ENCODE measurements at places on chromosomes 4 and X.

DNA sequence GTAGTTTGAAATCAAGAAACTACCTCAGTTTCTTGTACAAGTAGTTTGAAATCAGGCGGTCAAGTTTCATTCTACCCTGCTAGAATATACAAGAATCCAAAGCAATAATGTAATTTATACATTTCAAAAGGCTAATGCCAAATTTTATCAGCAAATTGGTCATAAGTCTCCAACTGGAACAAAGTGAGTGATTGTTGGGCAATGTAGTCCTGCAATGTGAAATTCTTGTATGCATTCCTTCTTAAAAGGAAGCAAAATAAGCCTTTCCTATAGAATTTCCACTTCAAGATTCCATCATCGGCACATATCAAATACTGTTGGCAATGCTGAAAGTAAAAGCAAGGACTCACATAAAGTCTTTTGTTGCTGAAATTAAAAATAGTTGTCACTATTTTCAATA, 334.9 kb downstream of the IL1RAPL1 start:
- no peak for DNase-seq

- DNase-seq: no peak
Observed at GRCh38 chr4:99715286-99715685, 57.7 kb upstream of the C4orf54 start.

- DNase-seq: no peak
Observed at GRCh38 chr4:25805255-25805860, 57.4 kb downstream of the SEL1L3 start.

GRCh38 chr4:15455290-15455689, 14.4 kb upstream of the CC2D2A start:
- DNase-seq: no peak

DNA sequence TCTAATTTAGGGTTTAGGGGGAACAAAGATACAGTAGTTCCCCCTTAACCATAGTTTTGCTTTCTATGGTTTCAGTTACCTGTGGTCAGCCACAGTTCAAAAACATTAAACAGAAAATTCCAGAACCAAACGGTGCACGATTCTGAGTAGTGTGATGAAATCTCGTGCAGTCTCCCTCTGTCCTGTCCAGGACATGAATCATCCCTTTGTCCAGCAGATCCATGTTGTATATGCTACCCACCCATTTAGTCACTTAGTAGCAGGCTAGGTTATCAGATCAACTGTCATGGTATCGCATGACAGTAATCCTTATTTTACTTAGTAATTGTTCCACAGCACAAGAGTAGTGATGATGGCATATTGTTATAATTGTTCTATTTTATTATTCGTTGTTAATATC, 556.1 kb downstream of the IL1RAPL1 start:
- DNase-seq: no peak

- no peak for DNase-seq
Observed at GRCh38 chrX:11285651-11286050, 7.6 kb upstream of the AMELX start.

GRCh38 chrX:51281758-51282318, 50.8 kb upstream of the NUDT10 start:
- DNase-seq: no peak

DNA sequence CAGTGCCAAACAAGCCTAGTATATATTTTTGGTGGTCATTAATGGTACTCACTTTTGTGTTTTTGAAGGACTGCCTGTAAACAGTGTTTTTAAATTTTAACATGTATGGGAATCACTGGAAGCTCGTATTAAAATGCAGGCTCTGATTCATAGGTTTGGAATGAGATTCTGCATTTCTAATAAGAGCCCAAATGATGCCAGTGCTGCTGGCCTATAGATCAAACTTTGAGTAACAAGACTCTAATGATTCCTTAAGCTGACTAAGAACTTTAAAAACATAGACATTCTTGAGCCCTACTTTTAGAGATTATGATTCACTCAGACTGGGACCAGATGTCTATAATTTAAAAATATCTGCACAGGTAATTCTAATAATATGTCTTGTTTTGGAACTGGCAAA, 823.2 kb upstream of the LCORL start:
- DNase-seq: no peak

GRCh38 chr4:66023061-66023460, 352.8 kb upstream of the EPHA5 start:
- DNase-seq: no peak

DNA sequence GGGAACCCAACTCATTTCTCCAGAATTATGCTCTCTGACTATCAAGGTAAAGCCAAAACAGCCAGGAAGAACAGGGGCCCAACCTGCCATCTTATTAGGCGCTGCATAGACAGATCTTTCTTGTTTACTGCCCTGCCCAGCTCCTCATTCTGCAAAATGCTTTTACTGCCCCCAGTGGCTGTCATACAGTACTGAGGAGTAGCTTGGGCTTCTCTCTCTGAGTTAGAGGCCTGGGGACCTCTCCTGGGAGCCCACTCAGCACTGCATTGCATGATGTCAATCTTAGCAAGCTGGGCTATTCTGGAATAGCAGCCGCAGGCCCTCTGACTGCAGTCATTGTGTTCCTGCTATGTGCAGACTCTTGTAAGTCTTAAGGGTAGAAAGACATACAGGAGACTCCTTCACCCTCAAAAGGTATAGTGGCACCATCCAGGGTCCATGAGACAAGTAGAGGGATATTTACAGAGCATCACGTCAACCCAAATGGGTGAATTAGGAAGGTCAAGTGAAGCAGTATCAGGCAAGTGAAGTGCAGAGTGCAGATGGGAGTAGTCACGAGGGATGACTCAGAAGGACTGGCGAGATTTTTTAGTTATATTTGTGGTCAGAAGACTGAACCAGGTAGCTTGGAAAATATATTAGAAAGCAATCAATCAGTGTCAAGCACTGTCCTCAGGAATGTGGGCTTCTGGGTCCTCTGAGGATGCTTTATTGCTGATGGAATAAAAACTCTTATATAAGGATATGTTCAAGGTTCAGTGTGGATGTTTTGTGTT, 294.1 kb upstream of the SFRP2 start:
- DNase-seq: no peak

- DNase-seq: no peak
Observed at GRCh38 chr4:82057990-82058544, 315.7 kb downstream of the HNRNPD start.

GRCh38 chrX:152405561-152405960, 45.6 kb downstream of the GABRA3 start:
- no peak for DNase-seq

GRCh38 chr4:101274888-101275752, 72.2 kb downstream of the PPP3CA start:
- no peak for DNase-seq

DNA sequence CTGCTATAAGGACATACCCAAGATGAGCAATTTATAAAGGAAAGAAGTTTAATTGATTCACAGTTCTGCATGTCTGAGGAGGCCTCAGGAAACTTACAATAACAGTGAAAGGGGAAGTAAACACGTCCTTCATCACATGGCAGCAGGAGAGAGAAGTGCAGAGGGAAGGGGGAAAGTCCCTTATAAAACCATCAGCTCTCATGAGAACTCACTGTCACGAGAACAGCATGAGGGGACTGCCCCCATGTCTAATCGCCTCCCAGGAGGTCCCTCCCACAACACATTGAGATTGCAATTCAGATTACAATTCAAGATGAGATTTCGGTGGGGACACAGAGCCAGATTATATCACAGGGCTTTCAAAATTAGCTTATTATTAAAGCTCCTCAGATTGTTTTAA, 209.5 kb upstream of the PPP3CA start:
- DNase-seq: no peak

DNA sequence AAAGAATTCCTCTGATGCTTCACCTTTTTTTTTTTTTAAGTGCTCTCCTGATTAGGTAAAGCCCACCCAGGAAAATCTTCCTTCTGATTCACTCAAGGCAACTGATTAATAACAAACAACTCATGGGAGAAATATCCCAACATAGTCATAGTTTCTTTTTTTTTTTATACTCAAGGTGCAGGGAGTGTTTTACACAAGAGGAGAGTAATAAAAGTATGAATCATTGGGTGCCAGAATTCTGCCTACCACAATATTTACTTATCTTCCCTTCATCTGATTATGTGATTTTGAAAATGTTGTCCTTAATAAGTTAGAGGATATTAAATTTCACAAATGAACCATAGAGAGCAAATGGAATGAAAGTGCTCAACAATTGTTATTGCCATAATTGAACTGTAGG, 329.9 kb downstream of the TECRL start:
- DNase-seq: no peak

DNA sequence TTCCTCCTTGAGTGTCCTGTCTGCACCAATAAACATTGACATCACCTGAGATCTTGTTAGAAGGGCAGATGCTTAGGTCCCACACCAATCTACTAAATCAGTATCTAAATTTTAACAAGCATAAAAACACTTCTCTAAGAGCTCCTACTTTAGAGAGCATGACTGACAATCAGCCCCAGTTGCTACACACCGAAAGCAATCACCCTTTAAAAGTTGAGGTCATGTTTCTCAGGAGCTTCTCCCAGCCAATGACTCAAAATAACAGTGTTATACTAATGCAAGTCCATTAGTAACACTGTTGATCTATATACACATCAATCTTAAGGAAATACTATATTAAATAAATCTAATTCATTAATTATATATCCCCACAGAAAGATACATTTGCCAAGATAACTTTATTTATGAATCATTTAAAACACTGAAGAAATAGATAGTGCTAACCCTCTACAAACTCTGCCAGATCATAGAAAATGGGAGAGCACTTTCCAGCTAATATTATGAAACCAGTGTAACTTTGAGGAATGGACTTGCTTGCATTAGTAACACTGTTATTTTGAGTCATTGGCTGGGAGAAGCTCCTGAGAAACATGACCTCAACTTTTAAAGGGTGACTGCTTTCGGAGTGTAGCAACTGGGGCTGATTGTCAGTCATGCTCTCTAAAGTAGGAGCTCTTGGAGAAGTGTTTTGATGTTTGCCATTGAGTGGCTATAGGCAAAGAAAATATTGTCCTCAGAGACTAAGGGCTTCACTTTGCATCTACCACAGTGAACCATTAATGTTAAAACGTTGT, 109.8 kb upstream of the HDX start:
- DNase-seq: no peak

DNA sequence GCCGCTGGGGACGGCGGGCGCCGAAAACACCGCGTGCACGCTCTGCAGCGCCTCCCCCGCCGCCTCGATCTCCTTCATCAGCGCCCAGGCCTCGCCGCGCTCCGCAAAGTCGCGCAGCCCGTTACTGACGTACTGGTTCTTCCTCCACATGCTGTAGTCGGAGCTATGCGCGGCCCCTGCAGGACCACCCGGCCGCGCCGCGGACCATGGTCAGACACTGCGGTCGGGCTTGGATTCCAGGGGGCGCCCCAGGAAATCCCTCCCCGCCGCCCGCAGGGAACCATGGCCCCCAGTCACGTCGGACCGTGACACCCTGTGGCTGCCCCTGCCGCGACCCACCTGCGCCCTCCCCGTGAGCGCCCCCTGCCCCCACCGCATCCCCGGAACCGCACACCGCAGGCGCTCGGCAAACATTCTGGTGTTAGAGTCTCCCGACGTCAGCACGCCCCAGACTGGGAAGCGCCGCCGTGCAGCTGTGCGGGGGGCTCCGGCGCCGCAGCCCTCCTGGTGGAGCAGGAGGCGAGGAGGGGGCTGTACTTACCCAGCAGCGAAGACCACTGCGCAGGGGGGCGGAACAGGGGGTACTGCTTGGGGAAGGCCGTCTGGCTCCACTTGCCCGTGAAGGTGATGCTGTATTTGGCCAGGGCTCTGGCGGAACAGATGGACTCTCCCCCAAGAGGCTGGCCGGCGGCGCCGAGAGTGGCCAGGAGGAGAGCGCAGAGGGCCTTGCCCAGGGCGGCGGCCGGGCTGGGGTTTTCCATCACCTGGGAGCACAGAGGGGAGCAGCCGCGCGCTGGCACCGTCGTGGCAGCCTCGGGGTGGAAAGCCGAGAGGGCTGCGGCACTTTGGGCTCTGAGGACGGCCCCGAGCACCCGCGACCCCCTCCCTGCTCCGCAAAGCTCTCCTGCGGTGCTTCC, 814 bp downstream of the SPON2 start:
- peak; percentile 85 for DNase-seq

GRCh38 chr4:7766661-7767345, 172.9 kb downstream of the AFAP1 start:
- DNase-seq: no peak
